ENCODE measurements at places on chromosomes 5 and 9.

GRCh38 chr5:148542812-148543211 is 111.5 kb downstream of the HTR4 start:
- no peak for DNase-seq

GRCh38 chr9:130665431-130666392 is 1.3 kb downstream of the PRDM12 start:
- no peak for DNase-seq

DNA sequence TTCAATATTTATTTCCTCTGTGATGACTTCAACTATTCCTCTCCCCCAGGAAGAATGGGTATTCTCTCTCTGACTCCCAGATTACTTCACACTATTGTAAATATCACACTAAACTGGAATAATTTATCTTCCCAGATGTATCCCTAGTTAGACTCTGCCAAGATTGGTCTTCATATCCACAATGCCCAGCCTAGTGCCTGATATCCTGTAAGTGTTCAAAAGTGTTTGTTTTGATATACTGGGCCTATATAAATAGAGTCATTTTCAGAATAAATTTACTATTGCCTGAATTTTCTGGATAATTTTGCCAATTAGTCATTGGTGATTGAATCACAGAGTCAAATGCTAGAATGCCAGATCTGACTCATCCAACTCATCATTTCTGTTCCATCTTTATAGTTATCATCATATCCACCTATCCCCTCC is 143.7 kb upstream of the TNC start:
- no peak for DNase-seq

- DNase-seq = no peak
Measured at GRCh38 chr5:142313682-142314081, 11.1 kb downstream of the SPRY4 start.

GRCh38 chr5:72151646-72152045 is 44.4 kb downstream of the MAP1B start:
- no peak for DNase-seq

GRCh38 chr5:146574713-146575112 is 58.7 kb upstream of the GPR151 start:
- no peak for DNase-seq

All from forelimb muscle (tissue), 1 donor.